HCT116 (cell line): ENCODE measurements at places on chromosomes 12 and 14.

DNA sequence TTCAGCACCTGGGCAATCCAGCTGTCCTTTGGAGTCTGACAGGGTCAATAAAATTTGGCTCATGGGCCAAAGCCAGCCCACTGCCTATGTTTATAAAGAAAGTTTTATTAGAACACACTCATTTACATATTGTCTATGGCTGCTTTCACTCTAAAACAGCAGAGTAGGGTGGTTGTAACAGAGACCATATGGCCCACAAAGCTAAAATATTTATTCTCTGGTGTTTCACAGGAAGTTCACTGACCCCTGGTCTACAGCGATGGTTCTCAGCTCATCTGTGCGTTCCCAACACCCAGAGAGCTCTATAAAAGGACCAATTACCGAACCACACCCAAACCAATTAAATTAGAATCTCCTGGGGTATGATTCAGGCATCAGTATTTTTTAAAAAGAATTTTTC, 37.7 kb upstream of the RTRAF start:
- no peak for DNase-seq

DNA sequence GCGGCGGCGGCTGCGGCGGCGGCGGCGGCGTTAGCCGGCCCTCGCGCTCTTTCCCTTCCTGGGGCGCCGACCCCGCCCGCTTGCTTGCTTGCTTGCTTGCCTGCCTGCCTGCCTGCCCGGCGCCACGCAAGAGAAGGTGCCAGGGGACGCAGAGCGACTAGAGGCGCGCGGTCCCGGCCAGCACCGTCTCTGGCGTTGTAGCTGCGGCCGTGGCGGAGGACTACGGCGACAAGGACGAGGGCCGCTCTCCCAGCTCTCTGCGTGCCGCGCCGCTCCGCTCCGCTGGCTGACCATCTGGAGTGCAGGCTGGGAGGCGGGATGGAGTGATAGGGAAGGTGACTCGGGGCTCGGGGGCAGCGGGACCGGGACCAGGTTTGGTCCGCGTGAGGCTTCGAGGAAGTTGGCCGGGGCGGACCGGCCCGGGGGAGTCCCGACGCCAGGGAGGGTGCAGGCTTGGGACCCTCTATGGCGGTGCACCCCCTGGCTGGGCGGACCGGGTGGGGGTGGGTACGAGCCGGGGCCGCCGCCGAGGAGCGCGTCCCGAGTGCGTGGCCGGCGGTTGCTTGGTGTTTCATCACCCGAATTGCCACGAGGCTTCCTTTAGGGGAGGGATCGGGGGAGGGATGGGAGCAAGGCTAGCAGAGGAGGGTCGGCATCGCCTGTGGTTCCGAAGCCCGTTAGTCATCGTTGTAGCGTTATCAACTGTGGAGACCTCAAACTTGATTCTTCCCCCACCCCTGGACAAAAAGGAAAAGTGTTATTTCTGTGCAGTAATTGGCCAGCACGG, 471 bp downstream of the XPOT start:
- DNase-seq = no peak

DNA sequence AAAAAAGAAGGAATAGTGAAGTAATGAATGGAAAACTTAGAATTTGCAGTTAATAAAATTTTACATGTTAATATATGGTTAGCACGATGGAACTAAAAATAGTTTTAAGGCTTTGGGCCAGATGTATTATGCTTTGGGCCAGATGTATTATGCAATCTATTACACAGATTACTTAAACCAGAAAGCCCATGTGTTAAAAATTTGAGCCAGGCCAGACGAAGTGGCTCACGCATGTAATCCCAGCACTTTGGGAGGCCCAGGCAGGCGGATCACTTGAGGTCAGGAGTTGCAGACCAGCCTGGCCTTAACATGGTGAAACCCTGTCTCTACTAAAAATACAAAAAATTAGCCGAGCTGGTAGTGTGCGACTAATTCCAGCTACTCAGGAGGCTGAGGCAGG, 17.2 kb downstream of the IFT81 start:
- DNase-seq = no peak

GRCh38 chr12:49188201-49188915, 522 bp downstream of the TUBA1A start:
- DNase-seq = peak; percentile 56

GRCh38 chr14:32571995-32572866, 243.1 kb downstream of the AKAP6 start:
- no peak for DNase-seq

- DNase-seq = no peak
Measured at GRCh38 chr12:7695237-7695560, 376 bp downstream of the GDF3 start.

DNA sequence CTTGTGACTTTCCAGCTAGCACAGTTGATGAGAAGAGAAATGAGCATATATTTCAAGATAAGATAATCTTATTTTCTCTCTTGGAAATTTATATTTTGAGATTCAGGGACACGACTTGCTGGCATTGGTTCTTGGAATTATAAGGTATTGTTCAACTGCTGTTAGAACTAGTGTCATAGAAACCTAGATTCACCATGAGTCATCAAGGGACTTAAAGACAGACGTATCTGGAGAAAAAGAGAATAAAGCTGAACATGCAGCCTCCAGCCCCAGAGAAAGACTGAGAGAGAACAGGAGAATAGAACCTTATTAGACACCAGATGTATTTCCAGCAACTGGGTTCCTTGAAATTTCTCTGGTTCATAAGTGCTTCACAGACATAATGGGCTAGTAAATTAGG, 194.4 kb upstream of the PPFIA2 start:
- DNase-seq = no peak
